ENCODE measurements at places on chromosomes 7 and 10.

- DNase-seq = no peak
These were observed 11.0 kb downstream of the PRR15 start for GRCh38 chr7:29574659-29575058.

DNA sequence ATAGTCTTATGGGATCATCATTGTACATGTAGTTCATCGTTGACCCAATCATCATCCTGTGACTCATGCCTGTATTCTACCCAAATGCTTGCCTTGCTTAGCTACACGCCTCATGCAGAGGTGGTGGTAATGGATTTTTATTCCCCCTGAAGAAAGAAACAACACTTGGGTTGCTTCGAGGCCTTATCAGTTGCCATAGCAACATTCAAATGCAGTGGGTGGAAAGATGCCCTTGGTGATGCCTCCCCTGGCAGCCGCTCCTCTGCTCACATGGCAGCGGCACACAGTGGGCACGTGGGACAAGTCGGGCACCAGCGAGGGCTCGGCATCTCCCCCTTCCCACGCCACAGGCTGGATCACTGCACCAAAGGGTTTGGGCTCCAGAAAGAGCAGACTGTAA, 54.0 kb upstream of the NMT2 start:
- no peak for DNase-seq

- no peak for DNase-seq
These were observed 830 bp downstream of the RAB18 start for GRCh38 chr10:27504808-27505460.

DNA sequence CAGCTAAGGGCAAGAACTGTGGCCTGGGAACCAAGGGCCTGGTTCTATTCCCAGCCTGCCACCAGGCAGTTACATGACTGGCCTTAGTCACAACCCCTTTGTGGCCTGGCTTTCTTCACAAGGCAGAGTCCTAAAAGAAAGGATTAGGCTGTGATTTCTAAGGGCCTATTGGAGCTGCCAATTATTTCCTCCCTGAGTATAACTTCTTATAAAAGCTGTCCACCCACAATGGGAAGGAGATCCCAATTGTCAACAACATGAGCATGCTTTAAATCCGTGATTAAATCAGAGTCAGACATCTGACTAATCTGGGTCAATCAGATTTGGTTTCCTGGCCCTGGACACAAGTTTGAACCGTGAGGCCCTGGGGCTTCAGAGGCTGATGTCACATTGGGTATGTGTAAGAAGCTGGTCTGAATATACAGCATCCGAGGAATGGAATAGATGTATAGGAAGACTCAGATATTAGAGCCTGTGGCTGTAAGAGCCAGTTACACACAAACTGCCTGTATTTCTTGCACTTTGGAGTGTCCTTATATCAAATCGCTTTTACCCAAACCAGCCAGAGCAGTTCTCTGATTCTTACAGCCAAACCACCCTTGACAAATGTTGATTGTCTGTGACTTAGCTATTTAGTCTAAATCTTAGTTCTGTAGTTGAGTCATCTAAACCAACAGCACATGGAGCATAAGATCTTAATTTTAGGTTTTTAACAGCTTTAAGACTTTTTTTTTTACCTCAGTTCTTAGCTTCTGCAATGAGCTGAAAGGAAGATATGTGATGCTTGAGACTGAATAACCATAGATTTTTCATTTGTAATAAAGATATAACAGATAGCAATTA, 61.3 kb downstream of the ABCB4 start:
- no peak for DNase-seq

DNA sequence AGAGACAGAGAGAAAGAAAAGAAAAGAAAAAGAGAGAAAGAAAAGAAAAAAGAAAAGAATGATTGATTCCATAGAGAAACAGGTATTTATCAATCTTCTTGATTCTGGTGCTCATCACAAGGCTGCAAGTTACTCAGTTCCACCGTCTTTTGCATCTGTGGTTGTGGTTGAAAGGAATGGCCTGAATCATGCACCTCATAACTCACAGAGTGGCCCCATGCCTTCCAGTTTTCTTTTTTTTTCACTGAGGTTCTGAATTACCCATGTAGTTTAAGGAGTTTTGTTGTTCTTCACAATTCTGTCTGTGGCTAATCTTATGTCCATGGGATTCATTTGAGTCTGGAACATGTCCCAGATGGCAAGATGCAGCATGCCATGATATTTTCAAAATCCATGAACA, 156.0 kb downstream of the ZNF33B start:
- no peak for DNase-seq

DNA sequence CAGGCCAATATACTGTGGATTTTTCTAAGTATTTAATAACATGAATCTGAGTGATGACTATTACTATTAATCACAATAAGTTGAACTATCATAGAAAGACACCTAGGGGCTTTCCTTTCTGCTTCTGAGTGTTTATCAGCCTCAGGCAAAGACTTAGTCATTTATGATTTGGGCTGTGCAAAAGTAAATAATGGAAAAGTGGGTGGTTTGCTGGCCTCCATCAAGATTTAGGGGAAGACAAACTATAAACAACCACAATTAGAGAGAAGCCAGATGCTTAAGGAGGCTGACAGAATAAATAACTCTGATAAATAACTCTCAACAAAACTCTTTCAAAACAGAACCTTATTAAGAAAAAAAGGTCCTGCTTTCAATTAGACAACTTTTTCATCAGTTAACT, 64.7 kb downstream of the MACC1 start:
- no peak for DNase-seq

DNA sequence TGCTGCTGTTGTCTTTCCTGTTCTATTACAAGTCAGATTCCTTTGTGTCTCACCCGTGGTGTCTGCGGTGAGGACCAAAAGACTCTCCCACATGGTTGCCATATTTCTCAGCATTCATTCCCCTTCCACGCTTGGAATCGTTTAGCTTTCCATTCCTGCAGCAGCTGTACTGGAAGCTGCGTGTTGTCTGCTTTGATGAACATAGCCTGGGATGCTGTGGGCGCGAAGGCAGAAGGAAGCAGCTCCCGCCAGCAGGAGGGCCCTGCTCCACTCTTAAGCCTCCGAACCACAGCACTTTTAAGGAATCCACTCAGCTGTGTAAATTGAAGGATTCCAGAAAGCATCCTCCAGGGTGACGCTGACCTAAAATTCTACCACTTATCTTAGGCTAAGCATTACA, 303.6 kb upstream of the PITRM1 start:
- no peak for DNase-seq

DNA sequence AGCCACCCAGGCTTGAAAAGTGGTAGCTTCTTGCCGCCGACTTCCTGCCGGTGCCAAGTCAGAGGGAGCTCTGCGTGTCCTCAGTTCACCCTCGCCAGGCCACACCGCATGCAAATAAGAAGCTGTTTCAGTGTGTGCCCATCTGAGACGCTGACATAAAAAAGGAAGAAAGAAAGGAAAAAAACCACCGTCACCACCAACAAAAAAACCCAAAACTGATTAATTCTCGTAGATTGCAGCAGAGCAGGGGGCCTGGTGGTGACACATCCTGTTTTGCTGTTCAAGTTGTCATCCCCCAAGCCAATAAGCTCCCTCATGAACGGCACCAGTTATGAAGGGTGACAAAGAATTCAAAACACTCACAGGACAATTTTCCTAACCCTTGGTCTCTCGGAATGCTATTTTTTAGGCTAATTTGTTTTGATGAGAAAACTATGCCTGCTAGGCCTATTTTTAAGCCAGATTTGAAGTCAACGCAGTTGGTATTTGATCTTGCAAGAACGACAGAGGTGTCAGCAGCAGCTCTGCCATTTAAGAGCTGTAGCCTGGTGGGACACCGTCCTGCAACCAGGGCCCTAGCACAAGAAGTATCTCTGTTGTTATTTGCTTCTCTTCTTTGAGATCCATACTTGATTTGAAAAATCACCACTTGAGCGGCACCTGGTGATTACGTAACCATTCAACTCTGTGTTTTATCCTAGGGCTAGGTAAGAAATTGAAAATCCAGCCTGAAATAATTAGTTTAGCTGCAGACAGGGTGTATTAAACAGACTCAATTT, 145.6 kb downstream of the PFKFB3 start:
- DNase-seq = no peak

DNA sequence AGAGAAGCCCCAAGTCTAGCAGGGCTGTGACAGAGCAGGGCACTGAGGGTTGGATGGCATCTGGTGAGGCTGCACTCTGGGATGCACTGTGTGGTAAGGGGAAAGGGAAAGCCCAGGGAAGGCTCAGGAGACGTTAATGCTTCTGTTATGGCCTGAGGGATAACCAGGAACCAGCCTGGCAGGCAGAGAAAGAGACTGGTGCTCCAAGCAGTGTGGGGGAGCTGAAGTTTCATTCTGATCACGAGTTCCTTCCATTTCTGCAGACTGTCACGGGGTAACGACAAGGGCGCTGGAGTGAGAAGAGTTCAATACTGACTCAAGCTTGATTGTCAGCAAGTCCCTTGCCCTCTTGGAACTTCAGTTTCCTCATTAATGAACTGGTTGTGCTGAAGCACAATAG, 730.9 kb downstream of the GRID1 start:
- no peak for DNase-seq

GRCh38 chr7:24882989-24883621, 96.9 kb downstream of the OSBPL3 start:
- DNase-seq = no peak

DNA sequence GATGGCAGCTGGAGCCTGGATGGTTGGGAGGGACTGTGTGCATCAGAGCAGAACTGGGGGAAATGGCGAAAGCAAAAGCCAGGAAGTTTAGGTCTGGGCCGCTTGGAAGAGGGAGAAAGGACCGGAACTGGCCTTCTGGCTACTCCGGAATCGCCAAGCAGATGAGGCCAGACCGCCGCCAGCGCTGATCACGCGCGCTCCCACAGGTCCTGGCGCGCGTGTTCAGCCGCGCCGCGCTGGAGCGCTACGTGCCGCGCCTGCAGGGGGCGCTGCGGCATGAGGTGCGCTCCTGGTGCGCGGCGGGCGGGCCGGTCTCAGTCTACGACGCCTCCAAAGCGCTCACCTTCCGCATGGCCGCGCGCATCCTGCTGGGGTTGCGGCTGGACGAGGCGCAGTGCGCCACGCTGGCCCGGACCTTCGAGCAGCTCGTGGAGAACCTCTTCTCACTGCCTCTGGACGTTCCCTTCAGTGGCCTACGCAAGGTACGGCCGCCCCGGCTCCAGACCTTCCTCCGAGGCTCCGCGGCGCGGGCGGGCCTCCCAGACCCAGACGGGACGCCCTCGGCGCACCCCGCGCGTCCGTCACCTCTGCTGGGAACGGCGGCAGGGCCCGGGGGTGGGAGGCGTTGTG, 2.0 kb downstream of the CYP26C1 start:
- no peak for DNase-seq

GRCh38 chr10:127146661-127147060, 49.7 kb downstream of the INSYN2A start:
- no peak for DNase-seq

- no peak for DNase-seq
These were observed 27.2 kb downstream of the MCM10 start for GRCh38 chr10:13188593-13188992.

DNA sequence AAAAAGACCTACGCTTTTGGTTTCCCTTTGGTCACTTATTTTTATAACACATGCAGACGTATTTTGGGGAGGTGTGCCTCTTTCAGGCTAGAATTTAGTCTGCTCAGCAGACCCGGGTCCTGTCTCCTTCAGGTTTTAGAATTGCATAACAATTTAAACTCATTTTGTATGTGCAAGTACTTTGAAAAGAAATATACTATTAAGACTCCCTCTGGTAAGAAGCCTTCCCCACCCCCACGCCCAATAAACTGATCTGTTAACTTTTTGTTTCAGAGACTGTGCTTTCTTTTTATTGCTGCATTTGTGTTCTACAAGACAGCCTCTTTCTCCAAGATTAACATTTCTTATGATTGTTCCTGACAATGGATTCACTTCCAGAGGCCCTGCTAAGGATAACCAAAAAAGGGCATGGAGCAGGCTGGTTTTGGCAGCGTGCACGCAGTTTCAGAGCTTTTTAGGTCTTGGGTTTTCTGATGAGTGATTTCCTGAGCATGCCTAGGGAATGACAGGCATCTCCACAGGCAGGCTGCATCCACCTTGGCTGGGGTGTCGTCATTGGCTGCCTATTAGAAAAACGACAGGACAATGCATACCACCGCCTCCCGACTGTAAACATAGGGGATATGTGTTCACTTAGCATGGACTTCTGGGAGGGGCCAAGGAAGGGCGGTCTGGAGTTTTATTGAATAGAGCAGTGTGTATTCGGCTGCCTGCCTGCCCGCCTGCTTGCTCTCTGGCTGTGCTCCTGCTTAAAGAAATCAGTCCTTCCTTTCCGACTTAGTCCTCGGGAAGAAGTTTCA, at the start of gene CALD1:
CALD1 (plus strand) TSS at position 694 of the 800 bp plus-strand sequence. CDS start 88,100 bp downstream, outside the sequence.
- no peak for DNase-seq

DNA sequence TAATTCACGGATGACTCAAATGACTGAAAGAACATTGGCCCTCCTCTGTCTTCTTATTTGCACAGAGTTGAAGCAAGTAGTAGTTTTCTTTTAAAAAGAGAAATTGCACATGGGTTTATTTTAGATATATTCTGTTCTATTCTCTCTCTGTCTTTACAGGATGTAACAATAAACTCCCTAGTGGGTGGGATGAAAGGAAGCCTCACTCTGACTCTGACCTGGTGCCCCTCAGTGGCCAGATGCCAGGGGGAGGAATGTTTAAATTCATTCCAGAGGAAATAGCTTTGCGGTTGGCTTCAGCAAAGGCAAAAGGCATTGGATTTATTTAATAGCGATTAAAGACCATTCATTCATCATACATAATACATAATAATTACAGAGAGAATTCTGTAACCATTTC, 156.4 kb upstream of the MTPN start:
- DNase-seq = no peak
